NCI-H187 (cell line): ENCODE measurements at places on chromosomes 3 and 15.

GRCh38 chr3:174219738-174220137, 639.4 kb upstream of the NAALADL2 start:
- no peak for DNase-seq

DNA sequence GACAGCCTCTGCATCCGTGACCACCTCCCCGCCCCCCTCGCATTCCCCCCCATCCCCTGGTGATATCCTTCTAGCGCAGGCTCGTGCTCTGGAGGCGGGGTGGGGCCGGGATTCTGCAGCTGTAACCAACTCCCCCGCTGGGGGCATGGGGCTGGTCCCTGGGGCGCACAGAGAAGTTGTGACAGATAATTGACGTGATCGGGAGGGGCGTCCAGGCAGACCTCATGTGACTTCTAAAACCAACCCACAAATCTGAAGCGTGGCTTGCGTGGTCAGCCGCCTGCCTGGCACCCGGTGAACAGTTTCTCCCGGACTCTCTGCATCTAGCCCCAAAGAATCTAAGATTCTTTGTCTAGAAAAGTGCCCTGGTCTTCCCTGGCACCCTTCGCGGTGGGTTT, 100.6 kb upstream of the IGF1R start:
- DNase-seq, result no peak

DNA sequence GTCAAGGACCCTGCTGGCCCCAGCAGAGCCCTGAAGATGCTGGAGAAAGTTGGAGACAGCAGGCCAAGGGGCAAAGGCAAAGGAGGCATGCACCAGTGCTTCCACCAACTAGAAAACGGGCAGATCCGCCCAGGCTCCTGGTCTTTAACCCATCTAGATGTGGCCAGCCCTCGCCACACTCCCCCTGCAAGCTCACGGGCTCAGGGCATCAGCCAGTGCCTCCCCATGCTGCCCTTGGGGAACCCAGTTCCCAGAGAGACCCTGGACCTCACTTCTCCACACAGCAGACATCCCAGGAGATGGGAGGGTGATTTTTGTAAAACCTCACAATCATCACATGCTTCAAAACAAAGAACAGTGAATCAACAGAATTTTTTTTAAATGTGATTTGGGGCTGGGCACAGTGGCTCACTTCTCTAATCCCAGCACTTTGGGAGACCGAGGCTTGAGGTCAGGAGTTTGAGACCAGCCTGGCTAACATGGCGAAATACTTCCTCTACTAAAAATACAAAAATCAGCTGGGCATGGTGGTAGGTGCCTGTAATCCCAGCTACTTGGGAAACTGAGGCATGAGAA, 24.5 kb downstream of the CYFIP1 start:
- no peak for DNase-seq

DNA sequence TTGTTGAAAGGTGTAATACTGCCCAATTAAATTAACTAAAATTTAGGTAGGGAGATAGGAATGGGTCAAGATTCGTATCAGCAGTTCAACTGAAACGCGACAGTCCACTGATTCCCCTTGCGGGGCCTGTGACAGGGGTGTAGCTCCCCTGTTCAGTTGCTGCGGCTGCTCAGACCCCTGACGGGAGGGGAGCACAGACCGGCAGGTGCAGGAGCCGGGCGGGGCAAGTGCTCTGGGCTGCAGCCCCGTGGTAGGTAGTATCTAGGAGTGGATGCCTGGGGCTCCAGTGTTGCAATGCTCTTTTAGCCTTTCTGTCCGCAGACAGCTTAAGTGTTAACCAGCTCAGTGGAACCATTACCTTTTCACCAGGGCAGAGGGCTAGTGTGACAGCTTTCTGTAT, 164.9 kb downstream of the ROBO2 start:
- no peak for DNase-seq

GRCh38 chr15:91936927-91937326, 83.4 kb downstream of the SLCO3A1 start:
- no peak for DNase-seq
